ENCODE measurements at places on chromosomes 12 and 14.
A peak's percentile ranks its signal among the peaks of the same experiment; 100 is the strongest.

- no peak for DNase-seq
These were observed 69.6 kb upstream of the PRMT8 start for GRCh38 chr12:3421191-3421978.

DNA sequence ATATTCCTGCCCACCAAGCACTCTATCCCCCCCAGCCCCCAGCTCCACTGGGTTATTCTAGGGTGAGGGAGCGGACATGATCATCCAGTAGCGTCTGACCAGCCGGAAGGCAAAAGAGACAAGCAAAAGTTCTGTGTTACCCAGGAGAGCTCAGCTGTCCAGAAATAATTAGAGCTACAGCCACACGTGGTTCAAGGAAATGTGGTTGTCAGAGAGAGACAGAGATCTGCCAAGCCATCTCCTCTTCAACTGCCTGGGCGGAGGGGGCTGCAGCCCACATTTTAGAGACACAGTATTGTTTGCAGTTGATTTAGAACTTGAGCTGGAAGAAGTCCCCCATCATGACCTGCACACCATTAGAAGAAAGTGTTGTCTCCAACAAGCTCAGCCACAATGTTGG is 30.4 kb downstream of the DAO start:
- no peak for DNase-seq

DNA sequence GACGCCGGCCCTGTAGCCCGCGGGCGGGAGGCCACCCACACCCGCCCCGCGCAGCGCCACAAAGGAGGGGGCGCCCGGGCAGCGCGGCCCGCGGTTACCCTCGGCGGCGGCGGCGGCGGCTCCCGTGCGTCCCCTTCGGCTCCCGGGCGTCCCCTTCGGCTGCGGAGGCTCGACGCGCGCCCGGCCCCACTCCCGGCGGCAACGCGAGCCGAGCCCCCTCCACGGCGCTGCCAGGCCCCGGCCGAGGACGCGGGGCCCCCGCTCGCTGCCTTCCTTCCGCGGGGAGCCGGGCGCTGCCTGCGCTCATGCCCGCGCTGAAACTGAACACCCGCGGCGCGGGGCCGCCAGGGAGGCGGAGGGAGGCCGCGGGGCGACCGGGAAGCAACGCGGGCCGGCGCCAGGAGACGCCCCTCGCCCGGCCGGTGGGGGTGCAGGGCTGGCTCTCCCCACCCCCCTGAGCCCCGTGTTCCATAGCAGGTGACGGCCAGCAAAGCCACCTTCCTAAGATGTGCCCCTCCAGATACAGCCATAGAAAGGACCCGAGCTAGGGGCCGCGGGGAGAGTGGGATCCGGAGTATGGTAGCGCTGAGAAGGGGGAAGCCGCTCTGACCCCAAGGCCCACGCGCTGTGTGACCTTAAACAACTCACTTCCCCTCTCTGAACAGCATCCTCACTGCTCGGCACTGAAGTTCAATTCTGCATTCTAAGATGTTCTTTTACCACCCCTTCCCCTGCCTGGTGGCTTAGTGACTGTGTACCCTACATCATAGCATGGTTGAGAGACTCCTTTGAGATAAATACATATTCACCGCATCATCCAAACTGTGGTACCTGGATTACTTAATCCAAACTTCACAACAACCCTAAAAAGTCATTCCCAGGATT is 42.8 kb downstream of the KDM2B start:
- DNase-seq = no peak

GRCh38 chr14:101289911-101290310 is 271.4 kb upstream of the DIO3 start:
- no peak for DNase-seq

- no peak for DNase-seq
These were observed 70.9 kb downstream of the STXBP6 start for GRCh38 chr14:24978862-24979724.

DNA sequence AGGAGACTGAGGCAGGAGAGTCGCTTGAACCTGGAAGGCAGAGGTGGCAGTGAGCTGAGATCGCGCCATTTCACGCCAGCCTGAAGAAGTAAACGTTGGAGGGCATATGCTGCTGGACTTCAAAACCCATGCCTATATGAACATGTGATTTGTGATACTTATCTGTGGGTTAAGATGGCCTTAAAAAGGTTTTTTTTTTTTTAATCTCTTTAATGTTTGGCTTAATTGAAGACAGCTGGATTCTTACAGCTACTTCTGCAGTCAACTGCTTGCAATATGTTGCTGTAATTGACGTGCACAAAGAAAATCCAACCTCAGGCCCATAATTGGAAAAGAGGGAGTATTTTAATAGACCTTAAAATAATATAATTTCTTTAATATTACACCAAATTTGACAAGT is 1.5 kb upstream of the B3GNT4 start:
- no peak for DNase-seq

DNA sequence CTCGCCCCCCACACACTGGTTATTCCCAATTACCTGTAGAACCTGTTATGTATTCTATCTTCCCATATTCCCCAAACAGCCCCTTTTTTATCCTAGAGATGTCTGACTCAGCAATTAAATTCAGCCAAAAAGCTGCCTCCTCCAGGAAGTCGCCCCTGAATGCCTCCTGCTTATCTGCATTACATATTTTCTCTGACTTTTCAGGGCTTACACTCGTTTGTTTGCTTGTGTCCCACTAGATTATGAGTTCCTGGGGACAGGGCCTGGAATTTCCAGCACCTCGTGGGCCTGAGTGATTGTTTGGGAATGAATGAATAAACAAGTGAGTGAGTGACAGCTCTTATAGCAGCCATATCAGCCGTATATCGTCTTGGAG is 99.3 kb upstream of the RFLNA start:
- DNase-seq = no peak

DNA sequence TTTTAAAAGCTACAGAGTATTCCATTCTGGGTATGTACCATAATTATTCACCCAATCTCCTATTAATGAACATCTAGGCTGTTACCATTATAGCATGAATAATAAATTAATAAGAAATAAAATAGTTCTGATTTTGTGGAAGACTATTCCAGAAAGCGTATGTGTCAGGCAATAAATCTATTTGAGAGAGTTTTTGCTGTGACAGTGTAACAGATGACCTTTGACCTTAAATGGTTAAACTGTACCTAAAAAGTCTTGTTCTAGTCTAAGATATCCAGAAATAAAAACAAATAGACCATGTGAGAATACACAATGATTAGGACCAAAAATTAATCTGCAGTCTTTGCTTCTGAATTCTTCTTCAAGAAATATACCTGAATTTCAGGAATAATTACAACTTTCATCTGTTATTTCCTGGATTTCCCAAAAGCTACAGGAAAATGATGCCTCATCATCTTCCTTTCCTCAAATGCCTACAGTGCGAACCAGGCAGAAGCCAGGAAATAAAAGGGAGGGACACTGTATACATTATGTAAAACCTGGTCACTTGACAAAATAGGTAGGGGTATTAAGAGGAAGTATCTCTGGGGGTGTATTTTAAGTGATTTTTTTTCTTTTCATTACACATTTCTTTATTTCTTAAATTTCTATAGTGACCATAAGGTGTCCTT is 7.3 kb downstream of the TM7SF3 start:
- no peak for DNase-seq

DNA sequence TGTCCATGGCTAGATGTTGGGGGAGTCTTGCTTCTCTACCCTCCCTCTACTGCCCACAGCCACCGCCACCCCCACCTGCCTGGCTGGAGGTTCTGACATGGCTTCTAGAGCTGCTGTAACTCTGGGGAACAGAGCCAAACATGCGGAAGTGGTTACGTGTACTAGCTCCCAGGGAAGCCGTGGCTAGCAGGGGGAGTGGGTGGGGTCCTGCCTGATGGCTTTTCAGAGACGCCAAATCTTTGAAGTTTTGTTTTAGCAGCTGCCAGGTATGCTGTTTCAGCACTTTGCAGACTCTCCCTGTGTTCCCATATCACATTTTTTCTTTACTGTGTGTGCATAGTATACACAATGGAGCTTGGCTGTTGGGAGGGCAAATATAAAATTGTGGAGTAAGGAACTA is 150.3 kb downstream of the TGFB3 start:
- peak; percentile 73 for DNase-seq

DNA sequence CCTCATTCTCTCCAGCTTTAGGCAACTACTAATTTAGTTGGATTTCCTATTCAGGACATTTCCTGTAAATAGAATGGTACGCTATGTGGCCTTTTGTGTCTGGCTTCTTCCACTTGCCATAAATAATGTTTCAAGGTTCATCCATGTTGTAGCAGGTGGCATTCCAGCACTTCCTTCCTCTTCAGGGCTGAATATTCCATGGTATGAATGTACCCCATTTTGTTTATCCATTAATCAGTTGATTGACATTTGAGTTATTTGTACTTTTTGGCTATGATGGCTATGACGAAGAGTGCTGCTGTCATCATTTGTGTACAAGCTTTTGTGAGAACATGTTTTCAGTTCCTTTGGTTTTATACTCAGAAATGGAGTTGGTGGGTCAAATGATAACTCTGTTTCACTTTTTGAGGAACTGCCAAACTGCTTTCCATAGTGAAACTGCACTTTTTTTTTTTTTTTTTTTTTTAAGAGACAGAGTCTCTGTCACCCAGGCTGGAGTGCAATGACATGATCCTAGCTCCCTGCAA is 6.5 kb upstream of the CDK2AP1 start:
- no peak for DNase-seq

DNA sequence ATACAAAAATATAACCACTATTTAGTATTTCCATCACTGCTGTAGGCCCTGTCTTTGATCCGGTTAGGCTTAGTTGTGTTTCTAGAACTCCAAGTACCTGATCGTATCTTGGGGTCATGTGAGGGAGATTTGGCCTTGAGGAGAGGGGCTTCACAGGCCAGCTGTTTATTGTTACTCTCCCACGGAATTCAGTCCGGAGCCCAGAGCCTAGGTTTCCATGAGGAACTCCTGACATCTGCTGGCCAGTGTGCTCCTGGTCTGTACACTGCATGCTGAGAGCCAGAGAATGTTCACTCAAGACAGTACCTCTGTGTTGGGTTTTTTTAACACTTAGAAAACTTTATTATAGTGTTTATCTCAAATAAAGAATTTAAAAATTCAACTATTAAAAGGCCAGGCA is 341.0 kb upstream of the TMEM132C start:
- DNase-seq = no peak

DNA sequence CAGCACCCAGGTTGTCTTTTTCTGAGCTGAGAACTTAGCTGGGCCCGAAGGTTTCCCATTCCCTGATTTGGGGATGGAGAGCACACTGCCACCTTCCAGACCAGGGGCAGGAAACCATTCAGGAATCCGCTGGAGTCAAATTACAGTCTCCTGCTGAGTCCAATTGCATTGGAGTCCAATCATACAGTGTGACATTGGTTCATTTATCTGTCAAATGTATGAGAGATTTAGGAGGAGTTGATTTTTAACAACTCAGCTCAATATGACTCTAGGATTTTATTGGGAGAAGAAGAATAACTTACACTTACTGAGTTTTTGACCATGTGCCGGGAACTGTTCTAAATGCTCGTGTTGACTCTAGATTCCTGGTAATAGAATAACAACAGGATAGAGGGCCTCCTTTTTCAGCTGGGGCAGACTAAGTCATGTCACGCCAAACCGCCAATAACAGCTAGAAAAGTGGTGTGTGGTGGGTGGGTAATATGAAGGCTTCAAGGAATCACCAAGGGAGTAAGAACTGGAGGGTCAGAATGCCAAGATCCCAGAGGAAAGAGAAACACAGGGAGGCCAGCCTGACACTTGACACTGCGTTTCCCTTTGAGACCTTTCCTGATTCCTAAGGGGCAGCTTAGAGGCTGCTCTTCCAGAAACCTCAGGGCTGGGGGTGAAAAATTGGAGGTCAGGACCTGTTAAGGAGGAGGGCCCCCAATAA is 11.5 kb downstream of the SYNDIG1L start:
- DNase-seq = peak; percentile 25

DNA sequence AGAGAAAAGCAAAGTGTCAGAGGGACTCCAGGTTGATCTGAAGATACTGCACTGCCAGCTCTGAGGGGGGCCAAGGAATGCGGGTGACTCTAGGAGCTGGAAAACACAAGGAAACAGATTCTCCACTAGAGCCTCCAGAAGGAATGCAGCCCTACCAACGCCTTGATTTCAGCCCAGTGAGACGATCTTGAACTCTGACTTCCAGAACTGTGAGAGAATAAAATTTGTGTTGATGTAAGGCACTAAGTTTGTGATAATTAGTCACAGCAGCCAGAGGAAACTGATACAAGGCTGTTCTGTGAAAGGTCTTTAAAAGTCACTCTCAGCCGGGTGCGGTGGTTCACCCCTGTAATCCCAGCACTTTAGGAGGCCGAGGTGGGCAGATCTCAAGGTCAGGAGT is 34.2 kb downstream of the CKAP4 start:
- no peak for DNase-seq

DNA sequence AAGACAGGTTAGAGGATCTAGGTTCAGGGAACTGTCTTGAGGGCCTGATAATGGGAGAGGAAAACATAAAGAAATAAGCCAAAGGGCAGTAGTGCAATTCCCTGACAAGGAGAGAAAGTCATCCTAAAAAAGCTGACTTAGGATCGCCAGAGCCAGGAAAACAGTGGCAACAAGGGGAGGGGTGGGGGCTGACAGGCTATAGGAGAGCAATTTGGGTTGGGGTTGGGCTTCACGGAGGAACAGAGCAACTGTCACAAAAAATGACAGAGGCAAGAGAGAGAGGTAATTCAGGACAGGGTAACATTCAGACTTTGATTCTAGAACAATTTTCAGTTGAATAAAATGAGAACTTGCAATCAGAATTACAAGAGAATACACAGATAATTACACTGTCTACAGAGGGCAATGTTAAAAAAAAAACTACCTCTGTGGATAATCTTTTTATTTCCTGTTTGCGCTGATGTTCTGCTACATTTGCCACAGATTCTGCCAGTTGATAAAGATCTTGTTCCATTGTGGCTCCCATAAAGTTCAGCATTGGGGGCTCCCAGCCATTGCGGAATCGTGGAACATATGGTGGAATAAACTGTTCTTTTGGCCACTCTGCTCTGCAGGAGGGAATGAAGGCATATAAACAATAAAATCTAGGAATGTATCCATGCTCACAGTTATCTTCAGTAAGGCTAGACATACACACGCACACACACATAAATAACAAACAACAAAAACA is 138.6 kb downstream of the EPS8 start:
- DNase-seq = no peak

DNA sequence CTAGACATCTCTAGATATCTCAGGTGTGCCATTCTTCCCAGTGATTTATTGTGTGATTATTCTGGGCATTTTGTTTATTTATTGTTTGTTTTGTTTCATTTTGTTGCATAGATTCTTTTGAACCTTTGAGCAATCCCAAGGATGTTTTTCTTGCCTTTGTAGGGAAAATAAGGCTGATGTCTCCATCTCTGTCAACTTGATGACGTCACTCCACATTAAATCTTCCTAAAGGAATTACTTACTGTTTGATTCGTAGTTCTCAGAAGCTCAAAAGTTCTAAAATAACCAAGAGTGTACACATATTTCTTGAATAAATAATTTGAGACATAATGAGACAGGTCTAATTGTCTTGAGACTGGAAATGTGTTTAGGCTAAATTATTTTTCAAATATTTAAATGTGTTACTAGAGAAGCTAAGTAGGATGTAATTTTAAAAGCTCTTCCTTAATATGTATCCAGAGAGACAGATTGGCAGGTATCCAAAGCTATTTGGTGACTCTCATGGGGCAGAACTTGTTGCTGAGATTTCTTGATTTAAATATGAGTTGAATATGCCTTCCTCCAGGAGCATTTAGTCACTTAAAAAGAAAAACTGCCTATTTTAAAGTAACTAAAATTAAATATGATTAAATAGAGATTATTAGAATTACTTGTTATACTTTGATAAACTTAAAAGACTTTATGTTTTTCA is 128.7 kb downstream of the CNTN1 start:
- no peak for DNase-seq
